Natural killer cell treated with Interleukin-12 subunit alpha and Interleukin-12 subunit beta and Interleukin-15 and Interleukin-18, amount 100 ng/mL, for 72 hours (primary cell): ENCODE measurements at places on chromosomes 6 and 20.

DNA sequence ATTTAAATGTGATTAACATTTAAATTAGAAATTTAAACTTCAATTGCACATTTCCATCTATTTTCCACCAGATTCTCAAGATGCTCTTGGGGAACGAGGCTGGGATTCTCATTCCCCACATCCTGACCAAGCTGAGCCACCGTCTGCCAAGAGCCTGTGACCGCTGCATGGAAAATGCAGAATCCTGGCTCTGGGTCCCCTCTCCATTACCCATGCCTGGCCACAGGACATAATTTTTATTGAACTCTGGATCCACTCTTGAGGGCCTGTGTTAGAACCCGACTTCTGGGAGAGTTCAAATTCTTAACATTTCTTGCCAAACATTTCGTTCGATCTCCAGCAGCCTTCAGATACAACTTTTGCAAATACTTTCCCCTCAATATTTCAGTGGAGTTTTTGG lies 201.6 kb upstream of the SNX9 start:
- no peaks in the 10 kb centered on the region for H3K4me1 ChIP-seq
- DNase-seq: no peak
- no peak overlapping the region for H3K4me3 ChIP-seq
- H3K27ac ChIP-seq: no peak overlapping the region

DNA sequence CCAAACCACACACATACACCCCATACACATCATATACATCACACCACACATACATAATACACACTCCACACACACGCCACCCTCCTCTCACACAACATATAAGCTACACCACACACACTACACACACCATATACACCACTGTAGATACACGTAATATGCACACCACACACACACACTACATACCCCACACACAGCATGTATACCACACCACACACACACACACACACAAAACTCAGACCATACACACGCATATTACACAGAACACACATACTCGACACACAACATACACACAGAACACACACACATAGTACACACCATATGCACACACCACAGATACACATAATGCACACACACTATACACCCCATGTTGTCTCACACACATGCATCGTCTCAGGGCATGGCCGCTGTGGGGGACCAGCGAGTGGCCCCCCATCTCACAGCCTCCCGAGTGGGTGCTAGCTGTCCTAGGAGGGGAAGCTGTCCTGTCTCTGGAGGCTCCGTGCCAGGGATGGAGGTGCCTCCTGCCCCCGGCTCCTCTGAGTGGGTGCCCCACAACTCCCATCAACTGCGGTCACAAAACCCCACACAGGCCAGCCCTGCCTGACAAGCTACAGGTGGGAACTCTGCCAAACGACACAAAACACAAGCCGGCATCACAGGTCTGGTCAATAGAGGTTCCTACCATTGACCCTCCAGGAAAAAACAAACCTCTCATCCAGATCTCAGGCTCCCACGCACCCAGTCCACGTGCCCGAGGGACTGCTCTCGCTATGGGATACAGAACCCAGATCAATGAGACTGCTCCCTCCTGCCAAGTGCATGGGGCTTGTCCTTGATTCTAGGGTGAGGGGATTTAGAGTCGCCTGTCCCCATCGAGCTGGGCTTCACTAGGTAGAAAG lies 49.1 kb downstream of the DACT2 start:
- DNase-seq: no peak
- H3K27me3 ChIP-seq: no peaks in the 10 kb centered on the region
- no peaks in the 10 kb centered on the region for H3K36me3 ChIP-seq
- H3K27ac ChIP-seq: no peak overlapping the region

DNA sequence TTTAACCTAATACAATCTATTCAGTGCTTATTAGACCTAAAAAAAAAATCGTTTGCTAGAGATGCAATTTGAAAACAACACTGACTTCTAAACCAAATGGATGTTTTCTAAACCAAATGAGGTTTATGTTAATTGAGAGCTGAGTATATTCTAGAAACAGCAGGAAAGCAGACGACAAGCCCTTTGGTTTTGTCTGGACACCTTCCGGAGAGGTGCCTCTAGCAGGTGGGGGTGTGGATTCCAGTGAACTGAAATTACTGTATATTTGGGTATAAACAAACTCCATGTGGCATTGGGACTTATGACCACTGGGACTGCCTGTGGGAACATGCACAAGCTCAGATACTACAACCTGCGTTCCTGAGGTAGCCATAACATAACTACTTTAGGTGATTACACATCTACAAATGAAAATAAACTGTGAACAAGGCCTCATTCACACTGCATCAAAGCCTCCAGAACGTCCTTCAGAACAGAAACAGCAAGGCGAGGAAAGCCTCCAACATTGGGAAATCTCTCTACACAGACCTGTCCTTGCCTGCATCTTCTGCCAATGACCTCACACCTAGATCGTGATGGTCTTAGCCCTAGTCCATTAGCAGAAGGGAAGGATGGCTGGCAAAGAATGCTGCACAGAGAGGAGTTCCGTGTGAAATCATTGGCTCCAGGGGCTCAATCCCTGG lies 206.8 kb upstream of the FOXQ1 start:
- H3K36me3 ChIP-seq: no peaks in the 10 kb centered on the region
- H3K4me3 ChIP-seq: no peak overlapping the region

- no peaks in the 10 kb centered on the region for H3K4me1 ChIP-seq
- H3K4me3 ChIP-seq: no peak overlapping the region
- H3K27me3 ChIP-seq: peaks cover 3% of the 10 kb centered on the region
- no peak overlapping the region for H3K27ac ChIP-seq
- no peaks in the 10 kb centered on the region for H3K36me3 ChIP-seq
- no peak for DNase-seq
Measured at GRCh38 chr6:39303425-39304153, 10.6 kb downstream of the KCNK17 start.

DNA sequence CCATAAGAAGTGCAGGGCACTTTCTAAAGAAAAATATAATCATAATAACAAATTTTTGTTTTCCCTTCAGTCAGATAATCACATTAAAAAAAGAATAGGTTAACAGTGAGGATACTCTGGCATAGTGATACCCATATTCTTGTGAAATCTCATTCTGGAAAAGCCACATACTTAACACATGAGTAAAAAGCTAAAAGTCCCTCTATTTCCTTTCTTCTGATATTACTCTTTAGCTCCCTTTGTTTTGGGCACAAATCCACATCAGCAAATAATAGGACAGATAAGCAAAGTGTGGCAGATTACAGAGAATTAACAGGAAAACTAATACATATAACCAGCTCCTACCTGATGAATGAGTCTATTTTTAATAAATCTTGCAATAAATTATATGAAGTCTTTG lies 15.8 kb downstream of the SHPRH start:
- H3K4me3 ChIP-seq: no peak overlapping the region
- H3K36me3 ChIP-seq: peaks cover 40% of the 10 kb centered on the region
- H3K4me1 ChIP-seq: no peaks in the 10 kb centered on the region

DNA sequence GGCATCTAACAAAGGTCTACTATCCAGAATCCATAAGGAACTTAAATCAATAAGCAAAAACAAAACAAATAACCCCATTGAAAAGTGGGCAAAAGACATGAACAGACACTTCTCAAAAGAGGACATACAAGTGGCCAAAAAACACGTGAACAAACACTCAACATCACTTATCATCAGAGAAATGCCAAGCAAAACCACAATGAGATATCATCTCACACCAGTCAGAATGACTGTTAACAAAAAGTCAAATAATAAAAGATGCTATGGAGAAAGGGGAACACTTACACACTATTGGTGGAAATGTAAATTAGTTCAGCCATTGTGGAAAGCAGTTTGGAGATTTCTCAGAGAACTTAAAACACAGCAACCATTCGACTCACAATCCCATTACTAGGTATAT lies 19.4 kb upstream of the VNN1 start:
- H3K27ac ChIP-seq: peak overlapping the region; percentile 86
- DNase-seq: no peak
- peaks cover 59% of the 10 kb centered on the region for H3K4me1 ChIP-seq
- no peaks in the 10 kb centered on the region for H3K27me3 ChIP-seq

DNA sequence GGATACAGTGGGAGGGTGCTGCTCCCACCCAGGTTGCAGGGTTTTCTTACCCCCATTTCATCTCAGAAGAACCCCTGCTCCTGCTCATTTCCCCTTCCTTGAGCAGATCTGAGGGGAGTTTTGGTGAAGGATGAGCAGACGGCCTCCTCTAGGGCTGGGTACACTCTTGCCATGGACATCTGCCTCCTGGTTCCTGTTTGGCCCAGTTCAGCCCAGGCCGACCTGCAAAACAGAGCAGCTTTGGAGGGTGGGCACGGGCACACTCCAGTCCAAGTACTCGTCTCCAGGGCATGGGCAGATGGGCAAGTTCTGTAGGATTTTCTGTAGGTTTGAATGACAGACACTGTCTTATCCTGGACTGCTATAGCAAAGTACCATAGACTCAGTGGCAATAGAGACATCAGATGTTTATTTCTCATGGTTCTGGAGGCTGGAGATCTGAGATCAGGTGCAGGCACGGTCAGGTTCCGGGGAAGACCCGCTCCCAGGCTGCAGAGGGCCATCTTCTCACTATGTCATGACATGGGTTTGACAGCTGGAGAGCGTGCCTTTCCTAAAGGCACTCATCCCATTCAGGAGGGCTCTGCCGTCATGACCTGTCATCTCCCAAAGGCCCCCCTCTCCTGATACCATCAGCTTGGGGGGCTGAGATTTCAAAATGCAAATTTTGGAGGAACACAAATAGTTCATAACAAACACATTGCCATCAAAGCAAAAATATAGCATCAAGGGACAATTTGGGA lies 6.2 kb downstream of the NPBWR2 start:
- H3K4me1 ChIP-seq: peaks cover 12% of the 10 kb centered on the region
- no peak for DNase-seq
- peak overlapping the region; percentile 60 for H3K4me3 ChIP-seq
- H3K27ac ChIP-seq: no peak overlapping the region
- H3K36me3 ChIP-seq: no peaks in the 10 kb centered on the region

DNA sequence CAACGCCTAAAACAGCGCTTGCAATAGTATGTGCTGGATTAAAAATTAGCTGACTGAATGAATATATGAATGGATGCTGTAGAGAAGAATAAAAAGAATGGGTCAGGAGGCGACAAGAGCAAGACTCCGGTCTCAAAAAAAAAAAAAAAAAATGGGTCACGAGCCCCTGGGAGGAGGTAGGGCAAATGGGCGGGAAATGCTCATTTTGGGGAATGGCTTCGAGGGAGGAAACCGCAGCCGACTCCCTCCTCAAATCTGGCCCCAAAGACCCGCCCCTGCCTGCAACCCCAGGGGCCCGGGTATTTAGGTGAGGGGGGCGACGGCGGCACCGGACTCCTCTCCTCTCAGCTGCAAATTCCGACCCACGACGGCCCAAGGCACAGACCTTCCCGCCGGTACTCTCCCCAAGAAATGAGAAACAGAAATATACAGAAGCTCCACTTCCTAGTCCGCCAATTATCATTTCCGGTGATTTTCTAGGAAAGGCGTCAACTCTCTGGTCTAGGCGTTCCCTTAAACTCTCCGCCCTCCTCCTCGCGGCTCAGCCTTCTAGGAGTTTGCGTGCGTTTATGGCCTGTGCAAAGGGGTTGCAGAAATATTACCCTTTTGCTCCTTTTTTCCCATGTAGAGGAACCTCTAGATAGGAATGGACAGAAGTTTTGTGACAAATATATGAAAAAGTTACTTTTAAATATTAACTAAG lies at the start of gene ZNF311:
TSS of gene ZNF311 (minus strand) at position 133 of the 703 bp plus-strand sequence. CDS start 1,361 bp downstream, outside the sequence.
- H3K4me3 ChIP-seq: peak within 1 kb of the TSS; percentile 84
- H3K27me3 ChIP-seq: peaks cover 21% of the 10 kb centered on the region
- H3K27ac ChIP-seq: peak within 1 kb of the TSS; percentile 52
- peaks cover 5% of the 10 kb centered on the region for H3K36me3 ChIP-seq
- no peak for DNase-seq
